T-helper 22 cell (primary cell): ENCODE measurements at places on chromosomes 2 and 18.

- no peak for DNase-seq
Measured at GRCh38 chr18:71707400-71707799, 836.7 kb downstream of the CBLN2 start.

GRCh38 chr18:65487569-65487968, 263.2 kb upstream of the CDH7 start:
- DNase-seq, result no peak

GRCh38 chr2:70746094-70746974, 21.7 kb downstream of the ADD2 start:
- DNase-seq, result no peak

DNA sequence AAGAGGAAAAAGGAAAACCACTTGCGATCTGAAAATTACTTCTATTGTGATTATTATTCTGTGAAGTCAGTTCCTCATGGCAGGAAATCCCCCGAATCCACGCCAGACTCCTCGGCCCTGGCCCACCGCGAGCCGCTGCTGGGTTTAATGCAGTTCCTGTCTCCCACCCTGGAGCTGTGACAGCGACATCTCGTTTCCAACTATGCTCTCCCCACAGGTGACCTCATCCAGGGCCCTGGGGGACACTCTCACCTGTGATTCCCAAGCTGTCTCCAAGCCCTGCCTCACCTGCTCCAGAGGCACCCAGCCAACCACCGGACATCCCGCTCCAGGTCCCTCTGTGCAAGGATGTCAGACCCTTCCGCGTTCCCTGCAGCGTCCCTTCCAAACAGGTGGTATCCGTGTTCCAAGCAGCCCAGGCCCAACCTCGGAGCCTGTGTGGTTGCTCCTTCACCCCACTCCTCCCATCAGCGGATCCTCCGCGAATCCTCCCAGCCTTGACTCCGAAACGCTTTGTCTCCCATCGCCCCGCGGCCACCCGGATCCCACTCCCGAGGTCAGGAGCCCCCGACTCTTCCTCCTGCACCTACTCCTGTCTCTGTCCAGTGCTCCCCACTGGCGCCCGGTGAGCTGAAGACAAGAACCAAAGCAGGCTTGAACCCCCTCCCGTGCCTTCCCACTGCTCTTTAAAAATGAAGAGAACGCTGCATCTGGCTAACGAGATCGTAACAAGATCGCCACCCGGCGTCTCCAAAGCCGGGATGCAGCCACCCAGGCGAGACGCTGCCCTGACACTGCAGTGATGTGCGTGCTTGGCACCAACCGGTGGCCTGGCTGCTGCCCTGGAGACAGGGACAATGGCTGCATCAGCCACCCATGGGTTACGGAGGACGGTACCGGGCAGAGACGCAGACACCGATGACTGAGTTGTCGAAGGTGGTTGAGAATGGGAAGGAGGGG, 96.5 kb downstream of the NDUFA10 start:
- DNase-seq, result no peak
